Memory B cell (primary cell): ENCODE measurements at places on chromosomes 2 and 18.

GRCh38 chr18:75214766-75215510 lies 4.3 kb downstream of the TSHZ1 start:
- DNase-seq, result no peak

GRCh38 chr2:197539734-197540133 lies 23.9 kb downstream of the MOB4 start:
- no peak for DNase-seq

DNA sequence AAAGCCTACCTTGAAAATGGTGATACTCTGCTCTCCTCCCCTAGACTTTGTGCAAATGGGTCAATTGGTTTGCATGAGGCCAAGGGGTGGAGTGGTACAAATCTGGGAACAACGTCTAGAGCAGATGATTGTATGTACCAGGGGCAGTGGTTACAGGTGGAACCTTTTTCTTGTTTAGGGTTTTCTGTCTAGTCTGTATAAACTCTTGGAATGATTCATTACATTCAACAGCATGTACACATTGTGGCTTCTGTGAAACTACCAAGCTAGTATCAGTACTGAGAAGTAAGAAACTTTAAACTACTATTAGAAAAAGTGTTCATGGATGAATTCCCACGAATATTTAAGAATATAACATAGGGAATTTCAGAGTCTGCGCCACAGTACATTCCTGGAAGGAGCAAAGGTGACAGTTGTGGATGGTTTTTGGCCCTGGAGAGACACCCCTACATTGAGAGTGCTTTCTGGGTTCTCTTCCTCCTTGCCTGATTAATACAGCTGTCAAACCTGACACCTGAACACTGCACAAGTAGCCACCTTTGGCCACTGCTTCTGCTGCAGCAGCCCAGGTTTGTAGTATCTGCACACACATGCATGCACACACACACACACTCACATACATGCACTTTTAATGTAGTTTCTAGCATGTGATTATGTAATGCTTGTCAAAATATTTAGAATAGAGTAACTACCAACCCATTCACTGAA lies 30.0 kb downstream of the CFAP221 start:
- no peak for DNase-seq

GRCh38 chr2:240579071-240579762 lies 7.3 kb upstream of the CAPN10 start:
- DNase-seq, result no peak

- no peak for DNase-seq
These were observed 113.4 kb upstream of the AQP4 start for GRCh38 chr18:26978812-26979341.

DNA sequence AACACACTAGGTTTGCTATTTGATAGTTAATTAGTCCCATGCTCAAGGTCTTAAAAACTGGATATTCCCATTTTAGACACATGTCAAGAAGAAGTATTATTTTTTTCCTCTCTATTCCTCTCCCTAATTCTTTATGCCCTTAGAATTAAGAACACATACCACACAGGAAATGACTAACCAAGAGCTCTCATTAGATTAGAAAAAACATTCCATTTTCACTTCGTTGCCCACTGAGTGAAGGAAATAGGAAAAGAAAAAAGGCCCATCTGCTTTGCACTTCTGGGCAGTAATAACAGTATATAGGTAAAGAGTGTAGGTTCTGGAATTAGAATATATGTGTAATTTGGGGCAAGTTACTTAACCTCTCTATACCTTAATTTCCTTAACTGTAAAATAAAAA lies 26.9 kb downstream of the ACADL start:
- no peak for DNase-seq

GRCh38 chr2:186639939-186640338 lies 50.1 kb downstream of the ITGAV start:
- DNase-seq, result no peak

DNA sequence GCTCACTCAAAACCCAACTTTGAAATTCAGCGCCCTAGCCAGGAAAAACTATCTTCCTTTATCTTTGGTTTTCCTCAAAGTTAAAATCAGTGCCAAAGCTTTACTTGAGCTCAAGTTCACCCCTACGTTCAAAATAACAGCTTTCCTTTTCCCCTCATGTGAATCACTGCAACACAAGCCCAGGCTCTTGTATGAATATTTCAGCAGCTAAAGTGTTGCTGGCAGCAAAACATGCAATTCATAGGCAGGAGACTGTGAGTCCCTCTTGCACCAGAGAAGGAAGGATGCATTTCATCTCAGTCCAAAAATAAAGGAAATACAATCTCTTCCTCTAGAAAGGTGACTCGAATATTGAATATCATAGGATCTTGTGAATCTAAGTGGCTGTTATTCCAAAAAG lies 461.3 kb upstream of the SOX11 start:
- DNase-seq, result no peak

DNA sequence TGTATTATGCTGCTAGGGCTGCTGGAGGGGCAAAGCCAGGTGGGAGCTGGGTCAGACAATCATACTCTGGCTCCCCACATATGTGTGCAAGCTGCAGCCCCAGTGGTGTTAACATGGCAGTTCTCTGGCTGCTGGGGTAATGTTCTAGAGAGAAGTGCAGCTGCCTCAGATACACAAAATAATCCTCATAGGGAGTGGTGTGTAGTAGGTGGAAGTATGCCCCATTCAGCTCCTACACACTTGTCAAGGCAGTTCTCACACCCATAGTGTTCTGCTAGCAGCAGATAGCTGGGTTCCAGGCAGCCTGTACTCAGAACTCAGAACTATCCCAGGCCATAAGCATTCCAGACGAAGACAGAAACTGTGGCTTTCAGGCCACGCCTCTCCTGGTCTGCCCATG lies 87.9 kb upstream of the NT5C1B start:
- DNase-seq, result no peak

DNA sequence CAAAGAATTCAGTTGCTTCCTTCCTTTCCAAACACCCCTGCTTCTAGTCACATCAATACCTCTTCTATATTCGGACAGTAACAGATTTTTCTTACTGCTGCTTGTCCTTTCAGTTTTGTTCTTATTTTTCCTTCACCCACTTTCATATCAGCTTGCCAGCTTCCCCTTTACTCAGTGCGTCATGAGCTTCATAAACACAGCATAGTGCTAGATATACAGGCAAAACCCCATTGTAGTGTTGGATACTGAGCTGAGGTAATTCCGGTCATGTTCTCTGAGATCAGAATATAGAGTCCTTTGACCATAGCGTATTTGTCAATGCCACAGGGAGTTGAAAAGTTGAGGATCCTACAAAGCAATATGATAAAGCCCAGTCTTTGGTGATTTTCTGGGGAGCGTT lies 2.4 kb downstream of the FARP2 start:
- peak; percentile 65 for DNase-seq

- no peak for DNase-seq
These were observed 27.3 kb upstream of the INHBB start for GRCh38 chr2:120318626-120319025.
